Fibroblast of villous mesenchyme (primary cell): ENCODE measurements at places on chromosomes 5 and 9. TPM values are rescaled to one million over a fixed set of nuclear protein-coding genes. Genes with fewer than 3 reads are reported as not detected.
A peak's percentile ranks its signal among the peaks of the same experiment; 100 is the strongest.

ENTPD2 gene
- not detected in 2 replicates for total RNA-seq

DNA sequence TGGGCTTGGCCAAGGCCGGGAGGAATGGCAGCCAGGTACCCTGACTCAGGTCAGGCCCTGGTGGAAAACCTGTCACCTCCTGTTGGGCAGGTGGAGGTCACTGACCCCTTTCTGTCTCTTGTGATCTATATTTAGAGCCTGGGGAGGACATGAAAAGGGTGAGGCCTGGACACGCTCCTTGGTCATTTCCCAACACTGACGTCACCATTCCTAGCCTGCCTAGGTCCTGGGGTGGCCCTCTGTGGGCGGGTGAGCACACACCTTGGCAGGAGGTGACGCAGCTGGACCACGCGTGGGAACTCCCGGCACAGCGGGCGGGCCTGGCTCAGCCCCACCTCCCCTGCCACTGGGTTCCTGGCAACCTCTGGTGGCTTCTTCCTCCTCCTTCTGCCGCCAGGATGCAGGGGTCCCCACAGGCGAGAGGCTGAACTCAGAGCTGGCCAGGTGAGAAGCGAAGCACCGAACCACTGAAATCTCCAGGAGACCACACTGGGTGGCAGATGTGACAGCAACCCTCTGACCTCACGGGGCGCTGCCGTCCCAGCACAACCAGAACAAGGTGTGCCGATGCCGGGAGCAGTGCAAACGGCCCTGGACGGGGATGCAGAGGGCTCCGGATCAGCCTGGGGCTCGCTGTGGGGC, 6.4 kb upstream of the RALGDS start:
- DNase-seq: no peak

DNA sequence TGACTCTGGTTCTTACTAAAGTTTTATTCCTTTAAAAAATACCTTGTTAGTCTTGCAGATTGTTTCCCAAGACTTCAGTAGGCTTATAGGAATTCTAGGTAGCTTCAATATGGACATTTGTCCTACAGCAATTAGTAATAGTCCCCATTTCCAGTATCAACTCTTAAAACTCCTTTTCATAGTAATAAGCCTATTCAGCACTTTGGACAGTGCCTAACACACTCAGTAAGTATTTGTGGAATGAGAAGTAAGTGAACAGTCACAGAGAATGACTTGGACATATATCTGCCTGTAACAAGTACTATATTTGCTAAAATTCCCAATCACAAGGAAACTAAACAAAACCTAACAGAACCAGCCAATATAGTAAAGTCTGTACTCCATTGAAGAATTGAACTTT, 1291.8 kb upstream of the DMAC1 start:
- DNase-seq: no peak

DNA sequence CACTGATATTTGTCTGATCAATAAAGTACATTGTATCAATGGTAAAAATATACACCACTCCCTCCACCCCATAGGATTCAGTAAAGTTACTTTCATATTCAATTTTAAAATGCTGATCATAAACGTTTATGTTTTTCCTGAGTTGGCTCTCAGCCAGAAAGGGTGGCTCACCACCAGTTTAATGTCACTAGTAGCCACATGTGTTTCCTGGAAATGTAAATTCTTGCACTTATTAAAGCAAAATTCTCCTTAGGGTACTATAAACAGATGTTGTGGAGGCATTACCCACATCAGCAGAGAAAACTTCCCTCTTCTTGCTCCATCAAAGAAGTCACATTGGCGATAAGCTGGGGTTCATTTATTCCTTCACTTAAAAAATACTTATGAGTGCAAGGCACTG, 210.3 kb downstream of the SREK1 start:
- no peak for DNase-seq

DNA sequence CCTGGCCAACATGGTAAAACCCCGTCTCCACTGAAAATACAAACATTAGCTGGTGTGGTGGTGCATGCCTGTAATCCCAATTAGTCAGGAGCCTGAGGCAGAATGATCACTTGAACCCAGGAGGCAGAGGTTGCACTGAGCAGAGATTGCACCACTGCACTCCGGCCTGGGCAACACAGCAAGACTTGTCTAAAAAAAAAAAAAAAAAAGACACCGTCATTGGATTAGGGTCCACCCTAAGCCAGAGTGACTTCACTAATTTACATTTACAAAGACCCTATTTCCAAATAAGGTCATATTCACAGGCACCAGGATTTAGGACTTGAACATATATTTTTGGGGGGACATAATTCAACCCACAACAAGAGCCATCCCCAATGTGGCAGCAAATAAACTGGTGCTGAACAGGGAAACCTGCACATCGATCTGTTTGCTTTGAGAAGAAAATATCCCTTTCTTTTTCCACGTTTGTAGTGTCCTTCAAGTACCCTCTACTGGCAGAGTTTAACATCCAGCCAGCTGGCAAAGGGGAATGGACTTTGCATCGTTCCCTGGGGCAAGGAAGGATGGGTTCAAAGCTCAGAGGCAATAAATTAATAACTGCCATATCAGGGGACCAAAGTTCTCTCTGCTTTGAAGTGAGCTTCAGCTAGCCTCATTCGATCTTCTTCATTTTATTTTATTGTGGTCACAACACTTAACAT, 3.7 kb upstream of the DNAJC25 start:
- DNase-seq: no peak

PROB1 gene
- total RNA-seq: 3.9 and 4.3 TPM in 2 replicates

- peak; percentile 72 for DNase-seq
Measured at GRCh38 chr9:137294091-137294680, 7.9 kb downstream of the NRARP start.

DNA sequence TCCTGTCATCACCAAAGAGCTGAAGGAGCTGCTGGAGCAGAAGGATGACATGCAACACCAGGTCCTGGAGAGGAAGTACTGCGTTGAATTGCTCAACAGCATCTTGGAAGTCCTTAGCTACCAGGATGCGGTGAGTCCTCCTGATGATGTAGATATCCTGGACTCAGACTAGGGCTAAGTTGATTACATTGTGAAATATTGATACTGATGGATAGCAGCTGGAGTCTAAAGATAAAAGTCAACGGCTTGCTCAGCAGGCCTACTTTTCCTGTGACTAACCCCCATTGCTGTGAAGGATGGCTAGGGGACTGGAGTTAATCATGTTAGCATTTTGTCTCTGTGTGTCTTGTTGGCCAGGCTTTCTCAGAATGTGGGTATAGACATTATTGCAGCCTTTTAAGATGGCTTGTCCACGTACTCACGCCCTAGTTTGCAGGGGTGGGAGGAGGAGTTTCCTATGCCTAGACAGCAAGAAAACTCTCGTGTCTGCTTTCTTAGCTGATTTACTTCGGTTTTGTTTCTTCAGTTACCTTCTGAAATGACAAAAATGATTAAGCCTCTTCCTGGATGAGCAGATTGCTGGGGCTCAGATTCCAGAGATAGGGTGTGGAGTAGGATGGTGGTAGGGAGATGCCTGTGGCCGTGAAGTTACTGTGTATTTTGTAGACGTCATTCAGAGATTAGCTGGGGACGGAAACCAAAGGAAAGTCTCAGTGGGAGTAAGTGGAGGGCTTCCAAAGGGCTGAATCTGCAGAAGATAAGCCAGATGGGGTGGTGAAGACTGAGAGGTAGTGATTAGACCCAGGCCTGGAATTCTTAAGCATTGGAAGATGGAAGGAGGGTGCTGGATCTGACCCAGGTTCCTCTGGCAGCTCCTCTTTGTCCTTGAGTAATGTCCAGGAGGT, 166.3 kb downstream of the DOCK2 start:
- peak; percentile 99 for DNase-seq

DNA sequence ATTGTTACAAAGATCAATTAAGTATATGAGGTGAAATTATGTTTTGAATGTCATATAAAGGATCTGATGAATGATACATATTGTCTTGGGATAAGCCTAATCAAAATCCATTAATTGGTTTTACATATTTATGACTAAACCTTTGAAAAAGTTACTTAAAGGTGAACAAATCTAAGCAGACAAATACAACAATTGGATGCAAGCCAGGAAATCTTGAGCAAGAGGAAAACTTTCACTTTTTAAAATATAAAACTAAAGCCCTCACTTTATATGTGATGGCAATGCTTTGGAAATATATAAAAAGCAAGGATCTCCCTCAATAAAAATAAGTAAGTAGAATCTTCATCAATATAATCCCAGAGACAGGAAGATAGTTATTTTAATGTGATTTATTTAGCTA, 80.1 kb downstream of the EDIL3 start:
- no peak for DNase-seq

DNA sequence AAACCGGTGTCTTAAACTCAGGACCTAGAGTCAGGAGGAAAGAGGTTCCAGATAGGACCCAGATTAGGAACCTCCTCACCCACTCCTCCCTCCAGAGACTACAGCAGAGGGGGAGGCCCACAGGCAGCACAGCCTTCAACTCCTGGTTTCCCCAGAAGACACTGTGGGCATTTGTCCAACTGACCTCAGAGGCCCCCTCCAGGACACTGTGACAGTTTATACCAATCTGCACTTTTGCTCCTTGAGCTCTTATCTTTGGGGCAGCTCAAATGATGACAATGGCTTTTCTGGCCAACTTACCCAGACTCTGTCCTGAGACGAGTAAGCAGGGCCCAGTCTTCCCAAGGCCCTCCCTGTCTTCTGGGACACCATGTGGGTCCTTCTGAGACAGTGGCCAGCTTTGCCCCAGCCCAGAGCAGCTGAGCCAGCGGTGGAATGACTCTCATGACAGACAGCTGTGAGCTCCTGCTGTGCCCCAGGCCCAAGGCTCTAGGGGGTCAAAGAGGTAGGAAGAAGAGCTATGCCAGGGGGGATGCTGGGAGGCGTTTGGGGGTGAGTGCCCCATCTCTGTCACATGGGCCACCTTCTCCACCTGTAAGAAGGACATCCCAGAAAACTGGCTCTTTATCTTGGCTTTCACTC, 14.3 kb downstream of the OR2V2 start:
- no peak for DNase-seq

GRCh38 chr5:150166037-150166649, 435 bp upstream of the CDX1 start:
- no peak for DNase-seq

GRCh38 chr9:134634667-134635230, 6.9 kb upstream of the COL5A1 start:
- DNase-seq: no peak

DNA sequence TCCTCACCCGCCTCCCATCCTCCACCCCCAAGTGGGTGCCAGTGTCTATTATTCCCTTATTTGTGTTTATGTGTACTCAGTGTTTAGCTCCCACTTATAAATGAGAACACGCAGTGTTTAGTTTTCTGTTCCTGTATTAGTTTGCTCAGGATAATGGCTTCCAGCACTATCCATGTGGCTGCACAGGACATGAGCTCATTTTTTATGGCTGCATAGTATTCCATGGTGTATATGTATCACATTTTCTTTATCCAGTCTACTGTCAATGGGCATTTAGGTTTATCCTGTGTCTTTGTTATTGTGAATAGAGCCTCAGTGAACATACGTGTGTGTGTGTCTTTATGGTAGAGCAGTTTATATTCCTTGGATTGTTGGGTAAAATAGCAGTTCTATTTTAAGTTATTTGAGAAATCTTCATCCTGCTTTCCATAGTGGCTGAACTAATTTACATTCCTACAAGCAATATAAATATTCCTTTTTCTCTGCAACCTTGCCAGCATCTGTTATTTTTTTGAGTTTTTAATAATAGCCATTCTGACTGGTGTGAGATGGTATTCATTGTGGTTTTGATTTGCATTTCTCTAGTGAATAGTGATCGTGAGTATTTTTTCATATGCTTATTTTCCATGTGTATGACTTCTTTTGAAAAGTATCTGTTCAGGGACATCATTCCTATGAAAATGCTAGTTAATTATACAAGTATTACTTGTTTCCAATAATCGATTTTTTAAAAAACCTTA, 164.0 kb upstream of the CCDC152 start:
- no peak for DNase-seq

DNA sequence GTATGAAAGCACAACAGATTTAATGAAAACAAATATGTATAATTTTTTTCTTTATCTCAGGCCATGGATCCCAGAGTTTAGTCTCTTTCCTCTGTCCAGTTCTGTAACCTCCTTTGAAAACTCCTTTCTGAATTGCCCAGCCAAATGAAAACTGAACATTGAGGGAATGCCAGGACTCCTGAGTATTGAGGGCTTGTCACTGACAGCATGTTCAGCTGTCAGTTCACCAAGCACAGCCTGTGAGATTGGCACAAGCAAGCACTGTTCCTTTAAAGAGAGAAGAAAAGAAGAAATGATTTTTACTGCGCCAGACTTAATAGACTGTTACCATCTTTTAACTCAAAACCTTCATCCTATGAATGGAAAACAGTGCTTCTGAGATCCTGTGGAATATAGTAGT, 27.3 kb downstream of the TTC1 start:
- no peak for DNase-seq

GRCh38 chr9:105269593-105269992, 25.1 kb downstream of the SLC44A1 start:
- DNase-seq: no peak

ANGPTL2 gene
- total RNA-seq: 19.9 and 37.4 TPM in 2 replicates

PCDHGA8 gene
- total RNA-seq: 3.0 and 3.2 TPM in 2 replicates

- DNase-seq: no peak
Measured at GRCh38 chr5:179607160-179607931, 16.1 kb downstream of the HNRNPH1 start.

DNA sequence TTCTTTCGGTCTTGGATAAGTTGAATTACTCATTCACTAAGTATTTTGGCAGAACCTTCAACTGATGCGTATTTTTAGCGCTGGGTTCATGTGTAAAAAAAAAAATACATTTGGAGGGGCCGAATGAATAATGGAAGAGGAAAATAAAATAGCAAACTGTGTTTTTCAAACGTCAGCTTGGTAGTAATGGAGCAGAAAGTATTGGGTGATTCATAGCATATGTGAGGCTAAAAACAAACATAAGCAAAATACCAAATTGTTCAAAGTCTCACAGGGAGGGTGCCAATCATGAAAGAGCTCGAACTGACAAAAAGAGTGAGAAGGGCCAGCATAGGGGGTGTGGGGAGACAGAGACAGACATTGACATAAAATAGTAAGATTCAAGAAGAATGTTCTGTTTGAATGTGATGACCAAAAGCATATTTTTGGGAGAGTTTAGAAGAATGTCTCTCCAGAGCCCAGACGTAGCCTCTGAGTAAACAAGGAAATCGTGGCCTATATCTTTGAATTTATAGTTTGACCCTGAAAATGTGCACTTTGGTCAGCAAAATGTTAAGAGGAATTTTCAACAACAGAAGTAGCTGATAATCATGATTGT, 174.9 kb upstream of the HMHB1 start:
- peak; percentile 66 for DNase-seq

DNA sequence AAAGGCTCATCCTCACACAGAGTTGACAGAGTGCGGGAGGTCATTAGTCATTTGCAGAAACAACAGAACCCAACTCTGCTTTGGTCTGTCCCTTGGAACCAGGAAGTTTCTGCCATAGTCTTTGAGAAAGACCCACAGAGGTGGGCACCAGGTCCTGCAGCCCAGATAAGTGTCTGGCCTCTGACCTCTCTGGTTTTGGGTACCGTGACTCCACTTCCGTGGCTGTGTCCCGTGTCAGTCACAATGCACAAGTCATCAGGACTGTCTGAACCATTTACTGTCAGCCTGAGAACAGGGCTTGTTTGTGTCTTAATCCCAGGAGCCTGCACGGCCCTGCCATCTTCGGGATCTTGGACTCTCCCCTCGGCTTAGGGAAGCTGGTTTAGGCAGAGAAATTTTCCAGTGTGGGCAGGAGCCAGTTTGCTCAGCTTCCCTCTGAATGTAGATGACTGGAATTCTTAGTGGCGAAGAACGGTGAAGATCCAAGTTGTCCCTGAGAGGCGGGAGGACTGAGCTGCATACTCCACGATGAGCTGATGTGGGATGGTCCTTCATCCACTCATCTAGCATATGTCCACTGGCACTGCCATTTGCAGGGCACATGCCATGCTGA, 11.9 kb downstream of the GSN start:
- DNase-seq: no peak

GRCh38 chr5:137453483-137454080, 45.5 kb downstream of the SPOCK1 start:
- DNase-seq: peak; percentile 63

CCDC127 gene
- 4.2 and 4.3 TPM in 2 replicates for total RNA-seq
